ENCODE measurements at places on chromosomes 4 and X. TPM values are rescaled to one million over a fixed set of nuclear protein-coding genes. Genes with fewer than 3 reads are reported as not detected.
A peak's percentile ranks its signal among the peaks of the same experiment; 100 is the strongest.

DNA sequence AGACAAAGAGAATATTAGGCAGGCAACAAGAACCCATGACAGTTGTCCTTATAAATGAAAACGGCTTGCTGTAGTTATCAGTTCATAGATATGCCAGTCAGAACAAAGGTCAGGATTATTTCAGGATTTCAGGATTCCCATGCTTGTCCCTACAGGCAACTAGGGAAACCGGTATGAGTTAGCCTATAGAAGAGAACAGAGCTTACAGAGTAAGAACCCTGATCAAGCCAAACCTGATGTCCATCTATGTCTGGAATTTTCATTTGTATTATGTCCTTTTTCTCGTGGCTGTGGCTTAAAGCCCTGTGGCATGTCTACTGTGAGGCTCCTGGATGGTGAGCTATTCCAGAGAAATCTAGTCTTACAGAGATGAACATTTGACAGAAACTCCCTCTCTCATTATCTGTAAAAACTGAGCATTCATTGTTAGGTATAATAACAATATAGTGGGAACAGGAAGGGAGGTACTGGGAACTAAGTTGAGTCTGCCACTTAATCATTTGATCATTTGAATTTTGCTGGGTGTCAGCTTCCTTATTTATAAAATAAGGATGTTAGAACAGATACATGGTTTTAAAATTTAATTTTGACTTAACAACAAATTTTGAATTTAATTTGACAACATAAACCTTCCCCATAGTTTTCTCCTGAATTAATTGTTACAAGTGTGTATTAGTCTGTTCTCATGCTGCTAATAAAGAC is 129.5 kb upstream of the KLF3 start:
- DNase-seq, result no peak

SLC9A7 gene
- 13.1 TPM for total RNA-seq

- peak; percentile 53 for DNase-seq
Measured at GRCh38 chr4:189022440-189023035, 883.3 kb downstream of the TRIML1 start.

RNF128 gene
- 1.8 TPM for total RNA-seq

- no peak for DNase-seq
Measured at GRCh38 chr4:11505221-11505971, 76.7 kb upstream of the HS3ST1 start.

DNA sequence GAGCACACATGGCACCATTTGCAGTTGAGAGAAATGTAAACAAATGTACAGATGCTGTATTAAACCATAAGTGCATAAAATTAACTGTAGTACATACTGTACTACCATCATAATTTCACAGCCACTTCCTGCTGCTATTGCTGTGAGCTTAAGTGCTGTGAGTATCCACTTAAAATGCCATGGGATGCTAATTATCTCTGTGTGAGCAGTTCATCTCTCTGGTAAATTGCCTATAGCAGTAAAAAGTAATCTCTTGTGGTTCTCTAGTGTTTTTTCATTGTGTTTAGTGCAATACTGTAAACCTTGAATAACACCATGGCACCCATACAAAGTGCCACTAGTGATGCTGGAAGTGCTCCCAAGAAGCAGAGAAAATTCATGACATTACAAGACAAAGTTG is 9.9 kb upstream of the SCOC start:
- DNase-seq, result no peak

GRCh38 chrX:23341452-23341851 is 6.8 kb downstream of the PTCHD1 start:
- DNase-seq, result peak; percentile 44

- no peak for DNase-seq
Measured at GRCh38 chr4:53023677-53024299, 161.7 kb downstream of the RASL11B start.

- DNase-seq, result no peak
Measured at GRCh38 chrX:154315416-154315815, 19.8 kb downstream of the TKTL1 start.

GRCh38 chr4:1218634-1219565 is 30.0 kb downstream of the CTBP1 start:
- DNase-seq, result no peak

VEGFC gene
- total RNA-seq, result 11.0 TPM

SULT1E1 gene
- total RNA-seq, result 1.3 TPM

PGK1 gene
- 355 TPM for total RNA-seq

- DNase-seq, result no peak
Measured at GRCh38 chrX:22141047-22141730, 109.1 kb downstream of the PHEX start.

DNA sequence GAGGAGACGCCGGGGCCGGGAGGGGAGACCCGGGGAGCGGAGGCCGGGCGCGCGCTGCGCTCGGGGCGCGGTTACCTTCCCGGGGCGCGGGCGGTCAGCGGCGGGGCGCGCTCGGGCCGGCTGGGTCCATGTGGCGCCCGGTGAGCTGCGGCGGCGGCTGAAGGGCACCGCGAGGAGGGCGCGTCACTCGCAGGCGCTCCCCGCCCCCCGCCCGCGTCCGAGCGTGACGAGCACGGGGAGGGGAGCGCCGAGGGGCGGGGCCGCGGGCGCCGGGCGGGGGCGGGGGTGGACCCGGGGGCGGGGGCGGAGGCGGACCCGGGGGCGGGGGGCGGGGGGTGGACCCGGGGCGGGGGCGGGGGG is at the start of gene CPLX1:
TSS of gene CPLX1 (minus strand) at position 159 of the 360 bp plus-strand sequence. CDS start 1,607 bp downstream, outside the sequence.
- peak; percentile 45 for DNase-seq

PRKG2 gene
- total RNA-seq, result 0.63 TPM

- no peak for DNase-seq
Measured at GRCh38 chrX:110432906-110433215, 74.2 kb downstream of the RTL9 start.

PNMA5 gene
- total RNA-seq, result not detected

DNA sequence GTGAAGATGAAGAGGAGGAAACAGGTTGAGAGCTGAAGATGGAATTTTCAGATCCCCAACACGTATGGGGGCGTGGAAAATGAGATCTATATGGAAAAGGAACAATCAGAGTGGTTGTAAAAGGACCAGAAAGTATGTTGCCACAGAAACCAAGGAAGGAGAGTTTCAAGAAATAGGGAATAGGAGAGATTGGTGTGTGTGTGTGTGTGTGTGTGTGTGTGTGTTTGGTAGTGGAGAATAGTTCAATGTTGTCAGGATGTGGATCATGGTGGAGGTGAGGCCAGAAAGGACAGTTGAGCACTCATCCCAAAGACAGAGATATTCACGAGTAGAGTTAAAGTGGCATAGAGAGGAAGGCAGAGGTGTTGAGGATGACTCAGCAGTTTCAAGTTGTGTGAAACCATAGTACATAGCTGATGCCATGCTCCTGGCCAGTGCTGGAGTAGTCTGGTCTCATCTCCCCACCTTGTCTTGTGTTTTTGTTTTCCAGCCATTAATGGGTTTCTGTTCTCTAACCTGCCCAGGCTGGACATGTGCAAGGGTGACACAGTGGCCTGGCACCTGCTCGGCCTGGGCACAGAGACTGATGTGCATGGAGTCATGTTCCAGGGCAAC is 36.1 kb downstream of the HEPH start:
- no peak for DNase-seq

F9 gene
- total RNA-seq, result not detected

DUSP9 gene
- 10.2 TPM for total RNA-seq

EDA2R gene
- total RNA-seq, result 0.40 TPM

- peak; percentile 7 for DNase-seq
Measured at GRCh38 chr4:20194123-20195013, 57.3 kb upstream of the SLIT2 start.

- no peak for DNase-seq
Measured at GRCh38 chr4:151667666-151668065, 93.1 kb downstream of the GATB start.

- DNase-seq, result no peak
Measured at GRCh38 chr4:7822137-7822505, 117.5 kb downstream of the AFAP1 start.

DNA sequence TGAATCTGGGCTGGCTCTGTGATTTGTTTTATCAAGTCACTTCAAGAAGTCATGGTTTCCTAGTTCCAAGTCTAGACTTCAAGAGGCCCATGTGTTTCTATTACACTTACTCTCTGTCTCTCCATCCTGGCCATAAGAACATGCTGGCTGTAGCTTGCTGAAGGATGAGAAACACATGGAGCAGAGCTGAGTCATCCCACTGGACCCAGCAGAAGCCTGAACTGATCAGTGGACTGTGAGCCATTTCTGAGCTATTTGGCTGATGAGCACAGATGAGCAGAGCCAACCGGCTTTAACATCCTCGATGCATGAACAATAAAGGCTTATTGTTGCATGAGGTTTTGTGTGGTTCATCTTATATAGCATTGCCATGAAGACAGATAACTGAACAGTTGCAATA is 290.6 kb upstream of the BOD1L1 start:
- DNase-seq, result peak; percentile 85

- peak; percentile 27 for DNase-seq
Measured at GRCh38 chrX:51421972-51422597, 74.3 kb downstream of the NUDT11 start.

GRCh38 chr4:15755321-15756155 is 22.6 kb upstream of the CD38 start:
- DNase-seq, result peak; percentile 78

GRCh38 chr4:153224474-153224873 is 20.2 kb downstream of the TRIM2 start:
- no peak for DNase-seq

DNA sequence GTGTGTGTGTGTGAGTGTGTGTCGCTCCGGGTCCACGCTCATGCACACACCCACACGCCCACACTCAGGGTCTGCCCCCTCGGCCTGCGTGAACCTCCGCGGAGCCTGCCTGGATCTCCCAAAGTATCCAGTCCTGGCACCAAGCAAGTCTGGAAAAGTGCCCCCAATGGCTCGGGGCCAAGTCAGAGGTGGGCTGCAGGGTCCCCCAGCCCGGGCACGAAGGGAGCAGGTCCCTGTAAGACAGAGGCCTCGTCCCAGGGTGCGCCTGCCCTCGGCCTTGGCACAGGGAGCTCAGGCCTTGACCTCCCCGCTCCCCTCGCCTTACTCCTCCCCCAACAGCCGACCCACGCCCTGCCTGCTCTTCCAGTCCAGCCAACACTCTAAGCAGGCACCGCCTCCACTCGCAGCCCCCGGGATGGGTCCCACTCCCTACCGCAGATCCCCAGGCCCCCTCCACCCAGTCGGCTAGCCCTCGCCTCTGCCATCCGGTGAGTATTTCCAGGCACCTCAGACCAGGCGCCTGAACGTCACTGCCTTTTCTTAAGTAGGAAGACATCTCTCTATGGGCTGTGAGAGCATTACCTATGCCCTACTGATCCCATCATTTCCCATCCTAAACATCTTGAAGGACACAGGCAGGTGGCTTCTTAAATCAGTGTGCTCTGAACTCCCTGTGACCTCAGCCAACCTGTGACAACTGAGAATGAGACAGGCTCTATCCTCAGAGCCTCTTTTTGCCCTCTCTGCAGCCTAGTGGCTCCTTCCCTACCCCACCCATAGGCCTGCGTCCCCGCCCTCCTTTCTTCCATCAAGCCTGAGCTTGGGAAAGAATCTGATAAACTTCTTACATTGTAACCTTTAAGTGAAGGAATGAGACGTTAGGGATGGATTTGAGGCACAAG is 704 bp downstream of the FAM114A1 start:
- DNase-seq, result peak; percentile 27

ANOS1 gene
- not detected for total RNA-seq

DNA sequence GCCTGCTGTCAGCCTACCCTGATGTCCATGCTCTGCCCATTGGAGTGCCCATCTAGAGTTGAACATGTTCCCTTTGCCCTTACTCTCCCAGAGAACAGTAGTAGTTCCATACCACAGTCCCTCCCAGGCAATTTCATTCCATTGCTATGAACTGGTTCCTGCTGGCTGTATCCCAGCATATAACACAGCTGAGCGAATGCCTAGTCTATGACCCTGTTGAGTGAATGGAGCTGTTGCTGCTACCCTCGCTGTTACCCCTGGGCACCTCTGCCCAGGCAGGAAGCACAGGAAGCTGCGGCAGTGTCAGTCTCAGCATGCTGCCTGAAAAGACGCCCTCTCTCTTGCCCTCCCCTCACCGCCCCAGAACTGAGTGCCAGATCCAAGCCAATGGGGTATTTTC is 73.3 kb downstream of the SOX3 start:
- DNase-seq, result no peak

- no peak for DNase-seq
Measured at GRCh38 chr4:44806071-44806470, 79.7 kb upstream of the GNPDA2 start.

DNA sequence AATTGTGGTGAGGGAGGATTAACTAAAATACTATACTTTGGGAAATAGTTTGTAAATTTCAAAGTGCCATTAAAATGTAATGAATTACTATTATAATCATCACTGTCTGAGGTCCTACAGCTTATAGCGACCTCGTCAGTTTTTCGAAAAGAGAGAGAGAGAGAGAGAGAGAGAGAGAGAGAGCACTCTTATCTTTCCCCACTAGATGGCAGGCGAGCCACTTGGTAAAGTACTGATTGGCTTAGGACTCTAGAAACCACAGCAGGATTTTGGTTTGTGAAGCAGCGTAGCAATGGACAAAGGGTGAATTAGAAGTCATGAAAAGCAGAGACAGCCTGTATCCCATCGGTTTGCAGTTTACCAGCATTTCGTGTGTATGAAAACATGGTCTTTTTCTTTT is 52.5 kb downstream of the LINC00632 start:
- peak; percentile 34 for DNase-seq

DNA sequence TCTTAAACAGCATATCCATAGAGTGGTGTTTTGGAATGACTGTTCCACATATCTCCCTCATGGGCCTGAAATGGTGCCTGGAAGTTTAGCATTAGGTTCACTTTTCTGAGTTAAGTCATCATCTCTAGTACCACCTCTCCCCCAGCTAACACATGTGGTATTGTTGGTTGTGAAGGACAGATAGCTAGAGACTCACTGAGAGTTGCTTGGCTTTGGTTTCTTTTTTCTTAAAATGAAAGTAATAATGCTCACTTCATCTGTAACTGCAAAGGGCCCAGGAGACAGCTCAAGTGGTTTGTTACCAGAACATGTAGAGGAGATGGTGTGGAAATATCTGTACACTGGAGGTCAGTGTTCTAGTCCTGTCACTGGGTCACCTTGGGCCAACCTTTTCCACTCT is 90.9 kb downstream of the EFNB1 start:
- no peak for DNase-seq

DNA sequence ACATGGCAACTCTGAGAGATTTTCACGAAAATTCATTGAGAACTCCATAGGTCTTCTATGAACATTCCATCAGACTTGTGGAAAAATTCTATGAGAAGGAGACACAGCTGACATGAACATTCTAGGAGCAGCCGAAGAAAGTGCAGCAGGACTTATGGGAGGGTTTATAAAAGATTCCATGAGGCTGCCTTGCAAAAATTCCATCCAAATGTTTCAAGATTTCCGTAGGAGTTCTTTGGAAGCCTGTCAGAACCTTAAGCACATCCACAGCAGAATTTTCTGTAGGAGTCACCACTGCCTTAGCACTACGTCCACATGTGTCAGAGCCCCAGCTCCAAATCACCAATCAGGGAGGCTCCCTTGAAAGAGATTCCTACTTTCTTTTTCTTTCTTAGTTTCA is 67.0 kb upstream of the MSX1 start:
- no peak for DNase-seq

- DNase-seq, result no peak
Measured at GRCh38 chrX:123215397-123216089, 31.5 kb downstream of the GRIA3 start.

GJB1 gene
- total RNA-seq, result not detected

GRCh38 chrX:130300010-130300282 is 31.2 kb upstream of the ZNF280C start:
- no peak for DNase-seq

- no peak for DNase-seq
Measured at GRCh38 chr4:171203425-171203824, 609.8 kb upstream of the GALNTL6 start.

GPRASP1 gene
- total RNA-seq, result 0.69 TPM

C4orf50 gene
- total RNA-seq, result not detected
